ENCODE measurements at places on chromosomes 4 and X.
A peak's percentile ranks its signal among the peaks of the same experiment; 100 is the strongest.

GRCh38 chr4:24477919-24478318, 106.4 kb downstream of the DHX15 start:
- DNase-seq: peak; percentile 19

DNA sequence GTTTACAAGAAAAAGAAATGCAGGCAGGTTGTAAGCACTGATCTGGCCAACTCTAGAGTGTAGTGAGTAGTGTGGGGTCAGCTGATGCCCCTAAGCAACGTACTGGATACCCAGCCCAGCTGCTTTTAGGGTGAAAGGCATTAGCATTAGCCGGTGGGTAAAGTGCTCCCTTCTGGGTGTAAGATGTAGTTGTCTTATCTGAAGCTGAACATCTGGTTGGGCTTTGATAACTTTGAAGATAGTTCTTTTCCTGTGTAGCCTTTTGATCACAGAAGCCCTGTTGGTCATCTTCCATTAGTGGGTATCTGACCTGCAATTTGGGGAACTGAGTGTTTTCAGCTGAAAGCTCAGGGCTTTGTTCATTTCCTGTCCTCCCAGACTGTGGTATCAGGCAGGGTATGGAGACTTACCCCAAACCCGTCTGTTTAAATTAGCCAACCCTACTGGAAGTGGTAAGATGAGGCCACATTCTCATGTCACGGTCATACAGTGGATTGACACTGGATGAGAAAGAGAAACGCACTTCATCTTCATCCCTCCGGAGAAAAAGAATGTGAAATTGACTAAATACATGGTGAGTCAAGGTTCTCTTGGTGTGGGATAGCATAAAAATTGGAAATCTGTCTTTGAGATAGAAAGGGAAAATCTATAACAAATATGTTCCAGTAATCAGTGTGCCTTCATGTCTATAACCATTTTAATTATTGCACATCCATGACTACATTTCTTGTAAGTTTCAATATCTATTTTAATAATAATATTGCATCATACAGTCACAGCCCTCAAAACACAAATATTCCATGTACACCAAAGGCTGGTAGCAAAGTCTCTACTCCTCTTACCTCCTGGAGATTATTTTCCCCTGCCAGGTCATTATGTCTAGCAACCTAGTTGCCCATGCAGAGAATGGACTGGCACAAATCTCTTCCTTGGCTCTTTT, 8.7 kb downstream of the RHOH start:
- DNase-seq: no peak

DNA sequence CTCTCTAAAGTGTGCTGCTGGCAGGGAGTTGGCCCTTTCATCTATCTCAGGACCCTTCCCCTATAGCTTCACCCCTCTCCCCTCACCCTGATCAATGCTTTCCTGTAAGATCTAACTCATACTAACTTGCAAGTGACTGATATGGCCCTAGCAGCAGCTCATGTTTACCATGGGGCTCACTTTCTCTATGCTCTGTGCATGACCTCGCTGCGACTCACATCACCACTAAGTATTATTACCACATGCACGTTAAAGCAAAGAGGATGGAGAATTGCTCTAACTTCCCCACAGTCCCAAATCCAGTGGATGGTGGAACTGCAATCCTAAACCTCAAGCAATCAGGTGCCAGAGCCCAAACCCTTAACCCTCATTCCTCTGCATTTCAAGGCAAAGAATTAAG, 626.6 kb downstream of the MID1IP1 start:
- DNase-seq: no peak

GRCh38 chr4:176137631-176138030, 57.8 kb downstream of the SPATA4 start:
- no peak for DNase-seq

DNA sequence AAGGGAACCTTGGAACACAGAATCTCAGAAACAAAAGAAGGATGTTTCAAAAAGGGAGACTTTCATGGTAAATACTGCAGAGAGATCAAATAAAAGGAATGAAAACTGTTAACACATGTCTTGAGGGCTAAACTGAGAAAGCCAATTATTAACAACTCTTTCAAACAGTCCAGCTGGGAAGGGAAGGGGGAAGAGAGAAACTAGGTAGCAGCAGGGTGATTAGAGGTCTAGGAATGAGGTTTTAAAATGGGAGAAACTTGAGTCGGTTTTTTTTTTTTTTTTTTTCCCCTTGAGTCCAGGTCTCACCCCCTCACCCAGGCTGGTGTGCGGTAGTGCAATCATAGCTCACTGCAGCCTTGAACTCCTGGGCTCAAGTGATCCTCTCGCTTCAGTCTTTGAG, 4.3 kb downstream of the BCLAF3 start:
- DNase-seq: no peak

GRCh38 chr4:5142726-5143125, 91.4 kb downstream of the STK32B start:
- peak; percentile 52 for DNase-seq

DNA sequence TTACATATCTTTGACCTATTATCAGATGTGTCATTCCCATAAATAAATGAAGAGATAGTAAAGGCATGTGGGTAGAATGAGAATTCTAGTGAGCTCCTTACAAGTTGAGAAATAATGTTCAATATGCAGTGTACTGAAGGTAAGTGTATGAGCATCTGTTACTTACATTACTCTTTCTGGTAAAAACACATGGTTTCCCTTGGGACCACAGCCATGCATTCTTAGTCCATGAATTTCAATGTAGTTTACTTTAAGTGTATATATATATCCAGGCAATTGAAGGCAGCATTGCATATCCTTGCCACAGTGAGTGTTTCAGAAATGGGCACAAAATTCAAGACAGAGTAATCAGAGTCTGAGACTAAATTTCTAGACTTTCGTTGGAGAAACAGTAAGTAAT, 277.2 kb downstream of the CXXC4 start:
- DNase-seq: no peak

DNA sequence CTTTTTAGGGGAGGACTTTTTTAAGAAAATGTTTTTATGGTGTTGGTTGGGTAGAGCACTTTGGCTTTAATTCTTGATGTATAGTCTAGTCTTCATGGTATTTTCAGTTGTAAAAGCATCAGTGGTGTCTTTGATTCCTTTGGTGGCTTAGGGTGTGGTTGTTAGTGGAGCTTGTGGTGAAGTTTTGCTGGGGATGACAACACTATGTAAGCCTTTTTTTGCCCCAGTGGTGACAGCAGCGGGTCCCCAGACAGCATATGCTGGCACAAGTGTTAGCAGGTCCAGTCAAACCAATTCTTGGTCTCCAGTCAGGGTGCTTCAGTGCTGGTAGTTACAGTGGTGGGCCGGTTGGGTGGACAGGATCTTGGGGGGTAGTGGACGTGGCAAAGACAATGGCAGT, 52.0 kb downstream of the CHIC1 start:
- DNase-seq: no peak

- peak; percentile 21 for DNase-seq
These were observed 530 bp upstream of the NMU start for GRCh38 chr4:55636656-55636999.

DNA sequence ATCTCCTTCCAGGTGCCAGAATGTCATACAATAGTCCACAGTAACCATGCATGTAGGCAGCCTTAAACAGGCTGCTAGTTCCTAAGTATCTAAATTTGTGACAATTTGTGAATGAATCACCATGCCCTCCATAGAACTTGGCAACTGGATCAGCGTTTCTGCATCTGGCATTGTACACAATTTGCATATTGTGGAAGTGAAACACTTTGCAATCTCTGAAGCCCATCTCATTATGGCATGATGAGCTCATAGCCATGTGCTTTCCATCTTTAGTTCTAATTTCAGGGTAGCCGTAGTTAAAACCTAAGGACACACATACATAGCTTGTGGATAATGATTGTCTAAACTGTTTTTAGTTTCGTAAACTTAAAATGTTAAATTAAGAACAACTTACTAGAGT, 573.6 kb downstream of the PPP4R3C start:
- no peak for DNase-seq

DNA sequence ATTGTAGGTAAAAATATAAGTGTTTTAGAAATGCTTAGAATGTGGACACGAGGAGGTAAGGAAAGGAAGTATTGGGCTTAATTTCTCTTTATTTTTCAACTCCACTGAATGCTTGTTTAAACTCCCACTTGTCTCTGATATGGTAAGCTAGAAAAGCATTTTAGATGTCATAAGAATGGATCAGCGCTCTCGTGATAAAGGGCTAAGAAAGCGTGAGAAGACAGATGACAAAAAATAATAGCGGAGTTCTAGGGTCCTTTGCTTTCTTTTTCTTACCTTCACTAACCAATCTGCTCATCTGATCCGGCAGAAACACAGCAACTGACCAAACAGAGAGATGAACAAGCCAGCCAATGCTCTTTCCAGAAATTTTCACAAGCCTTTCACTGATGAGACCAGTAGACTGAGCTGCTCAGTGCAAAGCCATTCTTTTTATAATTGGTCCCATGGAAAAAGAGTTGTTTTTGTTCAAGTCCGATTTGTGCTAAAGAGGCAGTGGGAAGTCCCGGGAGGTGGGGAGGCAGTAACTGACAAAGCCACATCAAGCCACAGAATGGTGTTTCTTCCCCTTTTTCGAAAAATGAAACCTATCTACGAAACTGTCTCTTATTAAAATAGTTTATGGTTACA, at the start of gene TASL:
Gene TASL, minus strand, starts transcription at position 405 of the 630 bp plus-strand sequence. CDS start 17,411 bp downstream, outside the sequence.
- DNase-seq: no peak

- DNase-seq: peak; percentile 59
These were observed 74.0 kb upstream of the GC start for GRCh38 chr4:71857713-71858451.

- DNase-seq: no peak
These were observed 141.2 kb downstream of the NDST3 start for GRCh38 chr4:118175506-118175905.

DNA sequence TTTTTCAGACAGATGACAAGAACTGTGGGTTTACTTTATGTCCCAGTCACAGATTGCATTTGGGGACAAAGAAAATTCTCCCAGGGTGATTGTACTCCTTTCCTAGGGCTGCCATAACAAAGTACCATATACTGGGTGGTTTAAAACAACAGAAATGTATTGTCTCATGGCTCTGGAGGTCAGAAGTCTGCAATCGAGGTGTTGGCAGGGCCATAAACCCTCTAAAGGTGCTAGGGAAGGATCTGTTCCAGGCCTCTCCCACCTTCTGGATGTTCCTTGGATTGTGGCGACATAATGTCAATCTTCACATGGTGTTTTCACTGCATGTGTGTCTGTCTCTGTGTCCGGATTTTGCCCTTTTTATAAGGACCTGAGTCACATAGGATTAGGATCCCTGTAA, 12.3 kb downstream of the GEMIN8 start:
- no peak for DNase-seq

DNA sequence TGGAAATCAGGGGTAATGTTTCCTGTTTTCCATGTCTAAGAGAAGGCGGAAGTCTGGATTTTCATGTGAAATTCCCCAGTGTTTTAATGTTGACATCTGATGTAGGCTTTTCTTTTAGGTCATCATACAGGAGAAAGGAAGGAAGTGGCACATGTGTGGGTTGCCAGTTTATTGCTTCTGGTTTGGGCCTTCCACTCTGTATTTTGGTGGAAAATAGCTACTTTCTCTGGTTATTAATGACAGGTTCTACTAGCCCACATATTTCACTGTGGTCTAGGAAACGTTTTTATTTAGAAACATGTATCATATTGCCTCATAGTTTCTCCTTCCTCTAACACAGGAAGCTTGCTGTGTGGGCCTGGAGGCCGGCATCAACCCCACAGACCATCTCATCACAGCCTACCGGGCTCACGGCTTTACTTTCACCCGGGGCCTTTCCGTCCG, 7.2 kb downstream of the PDHA1 start:
- no peak for DNase-seq

GRCh38 chrX:133633162-133633561, 217.9 kb upstream of the GPC4 start:
- no peak for DNase-seq

DNA sequence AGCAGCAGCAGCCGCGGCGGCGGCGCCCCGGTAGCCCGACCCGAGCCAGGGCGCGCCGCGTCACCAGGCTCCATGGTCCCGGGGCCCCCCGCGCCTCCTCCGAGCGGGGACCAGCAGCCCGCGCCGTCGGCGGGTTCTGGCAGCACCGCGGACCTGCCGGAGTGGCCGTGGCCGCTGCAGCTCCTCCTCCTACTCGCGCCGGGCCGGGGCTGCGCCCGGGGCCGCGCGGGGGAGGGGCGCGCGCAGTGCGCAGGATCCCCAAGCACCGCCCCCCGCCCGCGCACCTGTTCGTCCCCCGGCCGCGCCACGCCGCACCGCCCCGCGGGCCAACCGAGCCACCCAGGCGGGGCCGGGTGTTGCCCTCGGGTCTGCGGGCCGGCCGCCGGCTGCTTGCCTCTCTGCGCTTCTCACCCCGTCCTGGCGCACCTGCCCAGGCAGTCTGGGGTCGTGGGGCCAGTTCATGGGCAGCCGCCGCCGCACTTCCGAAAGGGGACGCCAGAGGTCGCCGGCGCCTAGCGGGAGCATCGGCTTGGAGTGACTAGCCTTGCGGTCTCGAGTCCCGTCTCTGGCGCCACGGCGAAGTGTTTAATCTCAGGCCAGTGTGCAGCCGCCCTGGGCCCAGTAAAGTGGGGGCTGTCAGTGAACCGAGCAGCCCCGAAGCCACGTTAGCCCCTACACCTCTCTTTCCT, at the start of gene SLC9A7:
Gene SLC9A7, minus strand, starts transcription at position 163 of the 689 bp plus-strand sequence. Its CDS starts 89 bp downstream, at position 74.
- peak; percentile 75 for DNase-seq

- DNase-seq: no peak
These were observed 48.0 kb downstream of the PROM1 start for GRCh38 chr4:16035843-16036242.

DNA sequence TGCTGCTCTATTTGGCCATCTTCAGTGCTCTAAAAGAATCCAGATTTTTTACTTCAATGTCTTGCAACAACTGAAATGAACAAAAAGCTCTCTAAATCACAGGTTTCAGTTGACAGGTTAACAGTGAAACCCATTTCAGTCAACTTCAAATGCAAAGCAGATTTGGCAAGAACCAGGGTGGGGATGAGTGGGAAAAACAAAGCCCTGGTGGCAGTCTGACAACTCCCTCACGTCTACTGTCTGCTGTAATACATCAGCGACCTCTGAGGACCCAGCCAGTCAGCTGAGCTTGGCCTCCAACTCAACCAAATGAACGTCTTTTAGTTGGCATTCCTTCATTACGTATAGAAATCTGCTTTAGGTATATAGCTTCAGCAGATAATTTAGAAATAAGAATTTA, 95.8 kb downstream of the COL25A1 start:
- DNase-seq: no peak

- peak; percentile 26 for DNase-seq
These were observed 43.2 kb downstream of the GALNT7 start for GRCh38 chr4:173211838-173212237.
